ENCODE measurements at places on chromosomes 5 and 9.

- peak; percentile 22 for DNase-seq
Observed at GRCh38 chr5:32538031-32538547, 47.3 kb upstream of the SUB1 start.

- no peak for DNase-seq
Observed at GRCh38 chr9:124342402-124342775, 72.9 kb downstream of the PSMB7 start.

GRCh38 chr9:136558373-136558772 is 12.5 kb upstream of the NOTCH1 start:
- DNase-seq: no peak

DNA sequence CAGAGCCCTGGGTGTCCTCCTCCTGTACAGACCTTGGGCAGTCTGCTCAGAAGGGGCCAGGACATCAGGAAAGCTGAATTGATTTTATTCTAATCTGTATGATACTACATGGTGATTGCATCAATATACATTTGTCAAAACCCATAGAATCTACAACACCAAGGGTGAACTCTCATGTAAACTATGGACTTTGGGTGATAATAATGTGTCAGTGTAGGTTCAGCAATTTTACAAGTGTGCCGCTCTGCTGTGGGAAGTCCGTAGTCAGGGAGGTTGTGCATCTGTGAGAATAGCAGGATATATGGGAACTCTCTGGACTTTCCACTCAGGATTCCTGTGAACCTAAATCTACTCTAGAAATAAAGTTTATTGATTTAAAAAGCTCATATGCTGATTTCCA is 155.3 kb upstream of the NFIL3 start:
- no peak for DNase-seq

DNA sequence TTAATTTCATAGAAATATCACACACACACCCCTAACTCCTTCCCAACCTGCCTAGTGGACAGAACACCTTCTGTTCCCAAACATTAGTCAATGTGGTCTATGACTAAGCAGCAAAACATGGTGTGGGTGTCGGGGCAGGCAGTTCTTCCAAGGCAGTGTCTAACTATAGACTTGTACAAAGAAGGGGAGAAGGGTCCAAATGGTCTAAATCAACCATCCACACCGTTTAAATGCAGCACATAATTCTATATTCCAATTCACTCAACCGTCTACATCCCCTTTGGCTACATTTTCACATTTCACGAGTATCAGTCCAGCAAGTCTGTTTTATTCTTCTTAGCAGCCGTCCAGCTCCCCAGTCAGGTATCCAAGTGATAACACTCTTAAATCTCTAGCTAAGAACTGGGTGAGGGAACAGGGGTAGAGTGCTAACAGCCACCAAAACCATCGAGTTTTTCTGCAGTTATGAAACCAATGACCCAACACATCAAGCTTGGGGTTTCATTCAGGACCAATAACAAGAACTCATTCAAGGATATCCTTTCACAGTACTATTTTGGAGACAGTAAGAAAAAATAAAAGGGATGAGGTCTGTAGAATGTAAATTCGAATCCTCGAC is 3.3 kb downstream of the ZNF608 start:
- DNase-seq: no peak

GRCh38 chr5:95081982-95082381 is 202.9 kb downstream of the MCTP1 start:
- no peak for DNase-seq

- no peak for DNase-seq
Observed at GRCh38 chr5:137995077-137995748, 37.7 kb downstream of the FAM13B start.

DNA sequence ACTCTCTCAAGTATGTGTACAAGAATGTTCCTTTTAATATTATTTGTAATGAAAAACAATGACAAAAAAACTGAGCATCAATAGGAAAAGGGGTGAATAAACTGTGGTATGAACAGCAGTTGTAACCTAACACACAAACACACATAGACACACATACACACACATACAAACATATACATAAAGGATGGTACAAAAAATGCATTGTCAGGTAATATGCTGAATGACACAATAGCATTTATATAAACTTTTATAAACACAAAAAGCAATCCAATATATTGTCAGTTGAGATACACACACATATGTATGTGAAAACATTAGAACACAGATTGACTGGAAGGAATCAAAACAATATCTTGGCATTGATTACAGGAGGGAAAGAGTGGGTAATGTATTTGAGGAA is 227.0 kb upstream of the ISL1 start:
- no peak for DNase-seq

DNA sequence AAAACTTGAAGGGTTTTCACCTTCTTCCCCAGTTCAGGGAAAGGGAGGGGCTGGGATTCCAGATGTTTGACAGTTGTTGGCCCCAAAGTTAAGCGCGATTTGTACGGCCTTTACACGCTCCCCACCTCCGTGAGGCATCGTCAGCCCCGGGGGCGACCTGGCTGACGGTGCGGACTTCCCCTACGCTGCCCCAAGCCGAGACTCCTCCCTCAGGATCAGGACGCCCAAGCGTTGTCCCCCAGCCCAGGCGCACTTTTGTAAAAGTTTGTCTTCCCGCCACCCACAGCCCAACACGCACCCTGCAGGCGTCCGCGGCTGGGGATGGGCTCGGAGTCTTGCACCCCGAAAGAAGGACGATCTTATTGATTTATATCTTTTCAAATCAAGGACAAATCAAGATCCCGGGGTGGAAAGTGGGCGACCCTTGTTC is 713 bp downstream of the MOB3B start:
- DNase-seq: peak; percentile 34

GRCh38 chr9:133804199-133804598 is 66.0 kb upstream of the SARDH start:
- no peak for DNase-seq

- DNase-seq: no peak
Observed at GRCh38 chr5:126403876-126404275, 19.3 kb upstream of the GRAMD2B start.

DNA sequence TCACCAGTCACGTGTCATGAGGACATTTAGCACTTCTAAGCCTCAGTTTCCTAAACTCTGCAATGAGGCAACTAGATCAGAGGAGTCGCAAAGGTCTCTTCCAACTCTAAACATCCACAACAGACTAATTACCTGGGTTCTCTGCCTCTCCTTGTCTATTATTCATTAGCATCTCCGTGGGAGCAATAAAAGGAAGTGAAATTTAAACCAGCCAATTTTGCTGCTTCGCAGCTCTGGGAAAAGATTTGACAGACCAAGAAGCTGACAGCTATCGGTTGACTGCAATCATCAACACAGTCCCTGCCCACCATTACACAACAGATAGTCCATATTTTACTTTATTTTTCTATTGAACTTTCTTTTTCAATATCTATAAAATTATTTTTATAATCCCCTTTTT is 308.9 kb downstream of the NR2F1-AS1 start:
- no peak for DNase-seq

DNA sequence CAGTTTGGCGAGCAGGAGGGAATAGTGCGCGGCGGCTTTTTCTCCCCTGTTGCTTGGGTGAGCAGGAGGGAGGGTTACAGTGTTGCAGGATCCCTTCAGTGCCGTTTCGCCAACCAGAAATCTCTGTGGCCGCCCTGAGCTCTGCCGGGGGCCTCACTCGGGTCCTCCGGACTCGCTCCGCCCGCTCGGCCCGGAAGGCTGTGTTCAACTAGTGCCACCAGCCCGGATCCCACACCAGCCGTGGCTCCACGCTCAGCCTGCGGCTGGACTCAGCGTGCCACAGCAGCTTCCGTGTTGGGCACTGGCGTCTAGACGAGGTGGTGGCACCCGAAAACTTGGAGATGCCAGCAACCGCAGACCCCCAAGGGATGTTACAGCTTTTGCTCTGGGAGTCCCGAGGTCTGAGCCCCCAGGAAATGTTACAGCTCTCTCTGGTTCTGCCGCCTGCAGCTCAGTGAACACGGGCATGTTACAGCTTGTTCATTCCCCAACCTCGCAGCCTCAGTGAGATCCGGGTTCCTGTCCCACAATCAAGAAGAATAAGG is 16.0 kb upstream of the OR13C9 start:
- DNase-seq: no peak

DNA sequence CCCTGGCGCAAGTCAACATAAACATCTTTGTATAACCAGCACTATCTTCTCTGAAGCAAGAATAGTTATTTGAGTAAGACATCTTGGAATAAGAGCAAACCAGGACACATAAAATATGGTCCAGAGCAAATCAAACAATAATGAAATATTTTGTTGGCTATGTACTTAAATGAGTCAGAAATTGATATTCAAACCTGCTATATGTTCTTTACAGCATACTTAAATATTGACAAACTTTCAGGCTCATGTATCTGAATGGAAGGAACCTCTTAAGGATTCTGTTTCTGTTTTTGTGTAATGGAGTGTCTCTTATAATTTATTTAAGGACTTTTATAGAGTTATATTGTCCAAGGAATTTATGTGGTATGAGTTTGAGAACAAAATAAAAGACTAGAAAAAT is 747.3 kb downstream of the EFNA5 start:
- DNase-seq: no peak

DNA sequence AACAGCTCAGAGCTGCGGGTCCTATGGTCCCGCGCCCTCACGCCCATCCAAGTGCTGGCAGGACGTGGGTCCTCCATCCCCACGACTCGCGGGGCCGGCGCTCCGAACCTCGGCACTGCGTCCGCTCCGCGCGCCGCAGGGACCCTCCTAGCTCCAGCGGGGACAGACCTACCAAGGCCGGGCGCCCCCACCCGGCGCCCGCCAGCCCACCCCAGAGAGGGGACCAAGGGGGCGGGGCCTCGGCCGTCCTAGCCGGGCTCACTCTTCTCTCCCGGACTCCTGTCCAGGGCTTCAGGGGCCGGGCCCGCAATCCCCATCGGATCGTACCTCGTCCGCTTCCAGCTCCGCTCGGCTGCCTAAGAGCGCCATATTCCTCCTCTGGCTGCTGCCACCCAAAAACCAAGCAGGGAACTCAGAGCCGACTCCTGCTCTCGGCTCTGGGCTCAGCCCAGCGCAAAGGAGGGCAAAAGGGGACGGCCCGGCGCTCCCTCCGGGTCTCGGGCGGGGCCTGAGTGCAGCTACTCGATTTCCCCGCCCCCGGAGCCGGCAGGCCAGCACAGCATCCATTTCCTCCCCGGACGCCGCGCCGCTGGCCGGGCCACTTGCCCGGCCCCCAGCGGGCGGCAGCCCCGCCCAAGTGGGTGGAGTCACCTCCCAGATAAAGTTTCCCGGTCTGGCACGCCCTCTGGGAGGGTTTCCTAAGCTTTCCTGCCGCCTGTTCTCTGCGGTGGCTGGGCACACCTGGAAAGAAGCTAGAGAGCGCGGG is at the start of gene TTC39B:
TTC39B (minus strand) TSS at position 460 of the 766 bp plus-strand sequence; CDS start at position 369, 91 bp downstream.
- peak; percentile 76 for DNase-seq

GRCh38 chr9:11702548-11702947 is 990.6 kb upstream of the TYRP1 start:
- no peak for DNase-seq

GRCh38 chr5:94811331-94811730 is 192.9 kb downstream of the SLF1 start:
- no peak for DNase-seq

Measured in stimulated activated CD4-positive, alpha-beta T cell treated with anti-CD3 and anti-CD28 coated beads, Interleukin-4, amount 100 ng/mL, for 4 hours (primary cell).